Temporal lobe (tissue), 4 donors: ENCODE measurements at places on chromosomes 1 and 21. TPM values are rescaled to one million over a fixed set of nuclear protein-coding genes. Genes with fewer than 3 reads are reported as not detected.

The GBP5 gene
- total RNA-seq: 0.25 TPM

The FCRL5 gene
- total RNA-seq: not detected

The KPRP gene
- total RNA-seq: not detected

The PLA2G2D gene
- total RNA-seq: not detected

The CYYR1 gene
- total RNA-seq: 2.7 TPM

The GRHL3 gene
- total RNA-seq: under 0.01 TPM

The SPRR2E gene
- total RNA-seq: not detected

The NKAIN1 gene
- 27.0 TPM for total RNA-seq

The CD1D gene
- total RNA-seq: 0.74 TPM

The HES2 gene
- not detected for total RNA-seq

The NOL9 gene
- total RNA-seq: 28.3 TPM

The OR2T35 gene
- total RNA-seq: not detected

The RABIF gene
- total RNA-seq: 10.1 TPM

The C1QC gene
- 5.2 TPM for total RNA-seq

The ESPN gene
- under 0.01 TPM for total RNA-seq

The COL9A2 gene
- 6.9 TPM for total RNA-seq

The HSPG2 gene
- 9.3 TPM for total RNA-seq

The DESI2 gene
- 24.3 TPM for total RNA-seq
